ENCODE measurements at places on chromosomes 13 and 19.

GRCh38 chr19:4744451-4745174 lies 21.0 kb upstream of the DPP9 start:
- DNase-seq: no peak

- no peak for DNase-seq
These were observed 16.8 kb downstream of the ZNF431 start for GRCh38 chr19:21158523-21159135.

- DNase-seq: no peak
These were observed 75.2 kb upstream of the C13orf46 start for GRCh38 chr13:114049026-114049425.

DNA sequence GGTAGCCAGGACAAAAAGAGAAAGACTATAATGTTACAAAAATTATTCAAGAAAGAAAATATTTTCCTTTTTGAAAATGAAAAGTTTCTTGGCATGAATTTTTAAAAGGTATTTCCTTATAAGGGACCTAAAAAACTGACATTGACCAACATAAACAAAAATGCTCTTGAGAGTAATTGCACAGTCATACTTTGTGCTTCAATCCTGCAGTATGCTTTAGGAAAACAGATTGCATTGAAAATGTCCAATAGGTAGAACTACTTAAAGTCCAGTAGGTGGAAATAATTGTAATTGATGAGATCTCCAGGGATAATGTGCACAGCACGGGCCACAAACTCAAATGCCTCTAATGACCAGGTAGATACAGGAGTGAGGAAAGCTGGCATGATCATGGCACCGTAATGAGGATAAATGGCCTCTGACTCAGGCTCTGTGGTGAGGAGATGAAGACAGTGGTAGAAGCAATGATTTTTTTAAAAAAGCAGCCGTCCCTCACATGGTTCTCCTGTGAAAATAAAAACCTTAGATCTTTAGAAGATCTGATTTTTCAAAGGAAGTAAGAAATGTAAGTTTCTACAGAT lies 278.0 kb downstream of the ITGBL1 start:
- DNase-seq: no peak

GRCh38 chr13:80033951-80034350 lies 307.0 kb downstream of the SPRY2 start:
- DNase-seq: no peak

DNA sequence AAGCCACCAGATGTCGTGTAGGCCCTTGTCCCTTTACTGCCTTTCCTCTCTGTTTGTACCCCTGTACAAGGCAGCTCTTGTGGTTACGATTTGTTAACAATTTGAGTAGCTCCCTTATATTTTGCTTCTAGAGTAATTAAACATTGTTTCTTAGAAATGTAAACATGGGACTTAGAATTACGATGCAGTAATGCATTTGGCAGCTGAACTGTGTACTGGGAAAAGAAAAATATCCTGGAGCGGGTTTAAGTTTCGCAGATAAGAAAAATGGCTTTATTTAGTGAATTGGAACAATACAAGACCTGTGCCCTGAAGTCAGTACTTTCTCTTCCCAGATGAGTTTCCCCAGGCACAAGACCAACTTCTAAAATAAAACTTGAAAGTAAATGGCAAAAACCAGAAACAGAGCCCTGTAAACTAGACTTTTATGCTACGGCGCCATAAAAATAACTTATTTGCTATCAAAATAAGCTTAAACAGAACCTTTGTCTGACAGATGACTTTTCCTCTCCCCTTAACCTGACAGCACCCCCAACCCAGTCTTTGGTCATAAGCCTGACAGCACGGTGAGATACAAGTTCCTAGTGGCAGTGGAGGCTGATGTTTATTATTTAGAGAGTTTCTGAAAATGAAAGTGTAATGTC lies 63.0 kb downstream of the LRCH1 start:
- no peak for DNase-seq

DNA sequence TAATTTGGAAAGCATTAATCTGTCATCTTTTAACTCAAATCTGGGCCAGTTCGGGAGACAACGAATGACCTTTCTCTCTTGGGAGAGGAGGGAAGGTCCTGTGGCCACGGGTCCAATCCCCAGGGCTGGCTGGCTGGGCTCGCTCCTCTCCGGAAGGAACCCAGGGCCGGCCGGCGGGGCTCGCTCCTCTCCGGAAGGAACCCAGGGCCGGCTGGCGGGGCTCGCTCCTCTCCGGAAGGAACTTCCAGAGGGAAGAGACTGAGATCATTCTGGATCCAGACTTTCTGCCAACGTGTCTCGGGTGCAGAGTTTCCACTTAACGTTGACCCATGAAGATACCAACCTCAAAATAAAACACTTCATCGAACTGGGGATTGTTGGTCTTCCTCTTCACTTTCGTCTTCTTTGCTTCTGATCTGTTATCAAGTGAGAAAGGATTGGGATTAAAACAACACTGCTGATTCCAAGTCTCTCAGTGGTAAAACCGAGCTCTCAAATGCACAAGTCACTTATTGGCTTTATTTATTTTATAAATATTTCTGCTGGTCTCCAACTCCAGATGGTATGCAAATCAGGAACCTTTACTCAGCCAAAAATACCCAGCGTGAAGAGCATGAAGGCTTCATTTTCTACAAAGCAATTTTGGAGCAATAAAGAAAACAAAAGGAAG lies 53.3 kb upstream of the C13orf46 start:
- no peak for DNase-seq

GRCh38 chr19:41323430-41324125 lies 13.6 kb downstream of the CCDC97 start:
- DNase-seq: peak; percentile 24

GRCh38 chr19:5132206-5132560 lies 163.3 kb downstream of the KDM4B start:
- DNase-seq: peak; percentile 74

DNA sequence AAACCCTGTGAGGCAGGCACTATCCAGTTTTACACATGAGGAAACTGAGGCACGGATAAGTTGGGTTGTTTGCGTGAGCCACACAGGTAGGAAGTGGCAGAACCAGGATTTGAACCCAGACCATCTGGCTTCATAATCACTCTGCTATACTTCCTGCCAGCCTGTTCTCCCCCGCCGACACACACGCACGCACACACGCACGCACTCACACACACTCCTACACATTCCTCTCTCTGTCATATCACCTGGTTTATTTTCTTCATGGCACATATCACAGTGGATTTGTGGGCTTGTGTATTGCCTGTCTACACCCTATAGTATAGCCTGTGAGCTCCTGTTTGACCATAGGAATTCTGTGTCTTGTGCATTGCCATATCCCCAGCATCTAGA lies 140.0 kb downstream of the SIPA1L3 start:
- no peak for DNase-seq

- DNase-seq: no peak
These were observed 57.8 kb downstream of the COG3 start for GRCh38 chr13:45522571-45522970.

DNA sequence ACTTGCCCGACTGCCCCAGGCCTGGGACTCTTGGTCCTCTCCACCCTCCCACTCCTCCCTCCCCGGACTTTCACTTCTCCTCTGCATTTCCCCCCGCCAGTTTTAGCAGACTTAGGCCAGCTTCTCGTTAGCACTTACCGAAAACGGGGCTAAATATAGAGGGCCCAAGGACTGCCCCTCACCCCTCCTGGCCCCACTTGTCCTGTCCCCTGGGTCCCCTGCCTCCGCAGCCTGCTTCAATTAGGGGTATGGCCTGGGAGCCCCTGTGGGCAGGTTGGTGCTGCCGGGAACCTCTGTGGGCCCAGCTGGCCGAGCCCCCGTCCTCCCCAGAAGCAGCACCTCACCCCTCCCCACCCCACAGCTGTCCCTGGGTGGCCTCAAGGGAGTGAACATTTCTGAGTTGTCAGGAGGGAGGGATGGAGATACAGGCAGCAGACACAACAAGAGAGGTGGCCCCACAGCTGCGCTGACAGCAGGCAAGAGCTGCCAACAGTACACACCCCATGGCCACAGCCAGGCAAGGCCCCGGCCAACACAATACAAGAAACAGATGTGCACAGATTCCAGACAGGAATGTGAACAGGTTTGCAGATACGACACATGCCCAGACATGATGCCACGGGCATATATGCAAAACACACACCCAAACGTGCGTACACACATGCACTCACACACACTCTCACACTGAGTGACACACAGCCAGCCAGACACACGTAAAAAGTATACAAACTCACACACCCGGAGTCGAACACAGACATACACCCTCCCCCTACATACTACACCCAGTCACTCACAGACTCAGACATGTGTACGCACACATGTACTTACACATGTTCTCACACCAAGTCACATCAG lies 2.6 kb downstream of the POU2F2 start:
- DNase-seq: peak; percentile 7

DNA sequence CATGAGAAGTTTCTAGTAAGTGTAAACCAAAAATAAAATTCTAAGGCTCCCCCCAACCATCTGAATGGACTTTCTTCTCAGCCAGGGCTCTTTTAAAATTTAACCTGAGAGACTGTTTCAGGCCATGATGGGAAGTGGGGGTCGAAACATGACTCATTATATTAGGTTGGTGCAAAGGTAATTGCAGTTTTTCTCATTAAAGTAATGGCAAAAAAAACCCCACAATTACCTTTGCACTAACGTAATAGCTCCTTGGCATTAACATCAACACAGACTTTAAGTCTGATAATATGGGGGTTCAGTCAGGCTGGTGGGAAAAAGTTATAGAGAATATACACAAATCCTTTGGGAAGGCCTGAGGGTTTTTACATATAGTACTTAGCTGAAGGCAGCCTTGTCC lies 9.4 kb upstream of the SPART start:
- DNase-seq: no peak

GRCh38 chr19:334296-335071 lies 10.1 kb downstream of the MIER2 start:
- DNase-seq: no peak

- DNase-seq: no peak
These were observed 492.4 kb downstream of the SUCLA2 start for GRCh38 chr13:47508527-47509228.

Measured in thyroid gland (tissue), 4 donors.